ENCODE measurements at places on chromosomes 16 and 17.
A peak's percentile ranks its signal among the peaks of the same experiment; 100 is the strongest.

GRCh38 chr16:24433706-24434105 is 105.7 kb upstream of the RBBP6 start:
- DNase-seq, result no peak

DNA sequence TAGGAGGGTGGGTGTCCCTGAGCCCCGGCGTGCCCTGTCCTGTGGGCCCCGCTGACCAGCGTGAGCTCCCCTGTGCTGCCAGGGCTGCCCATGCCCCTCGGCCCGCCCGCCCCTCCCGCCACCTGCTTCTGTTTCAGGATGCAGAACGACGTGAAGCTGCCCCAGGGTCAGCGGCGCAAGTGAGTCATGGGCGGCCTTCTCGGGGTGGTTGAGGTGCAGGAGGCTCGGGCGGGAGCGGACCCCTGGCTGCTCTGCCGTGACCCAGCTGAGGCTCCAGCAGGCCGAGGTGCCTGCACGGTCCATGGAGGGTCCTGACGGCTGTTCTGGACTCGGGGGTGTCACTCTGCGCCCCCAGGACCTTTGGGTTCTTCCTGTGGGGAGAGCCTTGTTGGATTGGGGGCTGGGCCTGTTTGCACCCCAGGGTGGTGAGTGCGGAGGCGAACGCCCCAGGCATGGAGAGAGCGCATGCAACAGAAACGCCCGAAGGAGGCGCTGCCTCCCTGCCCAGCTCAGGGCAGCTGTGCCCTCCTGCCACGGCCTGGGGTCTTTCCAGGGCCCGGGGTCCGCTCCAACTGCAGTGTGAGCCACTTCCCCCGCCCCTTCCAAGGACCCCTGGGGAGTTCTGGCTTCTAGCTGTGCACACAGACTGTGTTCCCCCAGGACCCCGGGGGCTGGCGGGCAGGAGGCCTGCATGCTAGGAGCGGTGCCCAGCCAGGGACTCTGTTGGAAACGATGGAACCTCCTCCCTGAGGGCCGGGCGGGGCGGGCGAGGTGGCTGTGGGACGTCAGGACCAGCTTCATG is 4.0 kb downstream of the SLC25A10 start:
- DNase-seq, result no peak

- no peak for DNase-seq
These were observed 4.7 kb downstream of the SLC12A3 start for GRCh38 chr16:56869513-56870275.

DNA sequence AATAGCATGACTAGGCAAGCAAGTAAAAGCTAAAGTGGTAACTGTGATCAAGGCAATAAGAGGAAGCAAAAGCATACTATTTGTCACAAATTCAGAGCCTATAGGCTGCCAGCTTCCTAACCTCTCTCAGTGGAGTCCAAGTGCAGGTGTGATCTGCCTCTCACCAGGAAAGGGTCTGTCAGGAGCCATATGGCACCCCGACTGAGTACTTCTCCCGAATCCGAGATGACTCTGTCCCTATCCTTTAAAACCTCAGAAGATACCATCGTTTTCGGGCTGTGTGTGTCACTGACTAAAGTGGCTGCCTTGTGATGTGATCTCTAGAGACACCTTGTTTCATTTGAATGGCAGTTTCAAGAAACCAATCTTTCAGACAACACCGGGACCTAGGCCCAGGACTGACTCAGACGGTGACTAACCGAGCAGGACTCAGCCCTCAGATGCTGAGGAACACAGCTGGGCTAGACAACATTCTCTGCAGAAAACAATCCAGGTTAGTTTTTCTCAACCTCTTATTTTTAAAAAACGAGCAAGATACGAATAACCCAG is 63.6 kb downstream of the SMG6 start:
- no peak for DNase-seq

DNA sequence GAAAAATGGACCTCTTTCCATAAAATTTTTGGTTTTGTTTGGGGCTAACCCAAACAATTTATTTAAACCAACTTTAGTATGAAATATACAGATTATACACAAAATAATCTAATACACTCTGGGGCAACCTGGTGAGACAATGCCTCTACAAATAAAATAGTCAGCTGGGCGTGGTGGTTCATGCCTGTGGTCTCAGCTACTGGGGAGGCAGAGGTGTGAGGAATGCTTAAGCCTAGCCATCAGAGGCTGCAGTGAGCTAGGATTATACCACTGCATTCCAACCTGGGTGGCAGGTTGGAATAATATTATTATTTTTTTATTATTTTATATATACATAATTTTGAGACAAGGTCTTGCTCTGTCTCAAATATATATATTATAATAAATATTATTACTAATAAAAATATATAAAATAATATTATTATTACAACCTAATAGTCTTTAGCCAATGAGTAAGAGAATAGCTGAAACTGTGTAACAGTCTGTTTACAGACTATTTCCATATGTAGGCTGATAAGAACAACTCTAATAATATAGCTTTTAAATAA is 50.5 kb downstream of the GLG1 start:
- no peak for DNase-seq

- no peak for DNase-seq
These were observed 204.9 kb downstream of the C16orf78 start for GRCh38 chr16:49578435-49579024.

GRCh38 chr16:10931134-10931533 is 11.1 kb downstream of the DEXI start:
- DNase-seq, result no peak

DNA sequence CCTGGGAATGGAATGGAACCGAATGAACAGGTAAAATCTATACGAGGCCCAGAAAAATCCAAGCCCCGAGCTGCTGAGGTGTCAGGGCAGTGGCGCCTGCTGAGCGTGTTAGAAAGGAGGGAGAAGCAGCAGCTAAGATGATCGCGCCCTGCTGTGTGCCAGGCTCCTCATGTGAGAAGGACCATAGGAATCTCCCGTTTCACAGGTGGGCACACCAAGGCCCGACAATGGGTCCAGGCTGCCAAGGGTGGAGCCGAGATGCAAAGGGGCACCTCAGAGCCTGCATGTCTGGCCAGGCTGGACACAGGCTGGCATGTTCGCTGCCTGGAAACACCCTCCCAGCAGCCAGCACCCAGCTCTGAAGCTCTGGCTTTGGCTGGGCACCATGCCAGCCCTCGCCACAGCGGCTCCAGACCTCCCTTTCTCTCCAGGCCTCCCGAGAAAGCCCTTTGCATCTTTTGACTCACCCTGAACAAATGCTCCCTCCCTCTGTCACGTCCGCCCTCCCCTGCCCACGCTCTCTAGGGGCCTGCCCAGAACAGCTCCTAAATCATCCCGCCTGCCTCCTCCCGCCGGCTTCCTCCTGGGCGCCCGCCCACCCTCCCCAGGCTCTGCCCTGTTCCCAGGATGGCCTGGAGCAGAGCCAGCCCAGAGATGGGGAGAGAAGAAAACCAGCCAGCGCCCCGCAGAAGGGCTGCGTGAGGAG is 217.8 kb upstream of the GSE1 start:
- no peak for DNase-seq

- peak; percentile 35 for DNase-seq
These were observed 9.5 kb downstream of the ACSF3 start for GRCh38 chr16:89103156-89103555.

DNA sequence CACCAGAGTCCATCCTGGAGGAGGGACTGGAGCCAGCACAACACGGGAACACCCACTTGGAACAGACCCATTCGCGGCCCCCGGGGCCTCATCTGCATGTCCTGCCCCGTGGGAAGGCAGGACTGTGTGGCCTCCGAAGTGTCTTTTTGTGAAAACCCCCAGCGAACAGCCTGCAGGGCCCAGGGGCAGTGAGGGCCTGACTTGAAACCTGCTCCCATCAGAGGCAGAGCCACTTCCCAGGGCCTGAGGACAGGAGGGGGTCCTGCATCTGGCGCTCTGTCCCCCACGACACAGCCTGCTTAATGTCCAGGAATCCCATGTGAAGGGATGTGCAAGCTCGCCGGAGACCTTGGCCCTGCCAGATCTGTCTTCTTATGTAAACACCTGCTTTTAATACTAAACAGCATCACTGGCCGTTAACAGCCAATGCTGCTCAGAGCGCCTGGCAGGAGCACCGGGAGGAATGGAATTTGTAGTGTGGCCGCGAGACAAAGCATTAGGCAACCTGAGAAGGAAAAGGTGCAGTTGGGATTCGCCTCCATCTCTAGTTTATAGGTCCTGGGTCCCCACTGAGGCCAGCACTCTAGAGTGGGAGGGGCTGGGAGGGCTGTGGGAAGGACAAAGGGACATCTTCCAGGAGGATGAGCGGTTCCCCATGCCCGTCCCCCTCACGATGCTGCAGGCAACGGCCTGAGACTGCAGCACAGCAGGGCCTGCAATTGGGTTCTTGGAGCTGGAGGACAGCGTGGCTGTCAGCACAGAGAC is 9.6 kb upstream of the EVPL start:
- DNase-seq, result no peak

- DNase-seq, result no peak
These were observed 7.1 kb upstream of the MPP2 start for GRCh38 chr17:43914451-43914850.

GRCh38 chr17:36089888-36090836 is at the start of gene CCL3:
CCL3 (minus strand) TSS chr17:36090143; CDS start chr17:36090058, 85 bp downstream.
- no peak for DNase-seq

DNA sequence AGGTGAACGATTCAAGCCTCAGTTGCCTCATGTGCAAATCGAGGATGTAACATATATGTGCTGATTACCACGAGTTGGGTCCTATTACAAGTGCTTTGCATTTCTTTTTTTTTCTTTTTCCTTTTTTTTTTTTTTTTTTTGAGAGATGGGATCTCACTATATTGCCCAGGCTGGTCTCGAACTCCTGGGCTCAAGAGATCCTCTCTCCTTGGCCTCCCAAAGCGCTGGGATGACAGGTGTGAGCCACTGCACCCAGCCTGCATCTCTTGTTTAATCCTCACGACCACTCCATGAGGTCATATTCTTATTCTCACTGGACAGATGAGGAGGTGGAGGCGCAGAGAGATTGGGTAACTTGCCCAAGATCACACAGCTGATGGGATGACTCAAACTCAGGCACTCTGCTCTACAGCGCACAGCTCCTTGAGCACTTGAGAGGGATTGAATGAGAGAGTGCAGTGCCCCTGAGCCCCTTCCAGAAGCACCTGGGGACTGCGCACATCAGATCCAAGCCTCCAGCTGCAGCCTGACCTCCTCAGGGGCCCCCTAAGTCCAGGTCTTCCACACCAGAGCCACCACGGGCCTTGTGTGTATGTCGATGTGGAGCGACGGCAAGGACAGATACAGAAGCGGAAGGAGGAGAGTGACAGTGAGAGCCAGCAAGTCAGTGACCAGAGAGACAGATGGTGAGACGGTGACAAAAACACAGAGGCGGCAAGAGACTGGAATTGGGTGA is 4.9 kb downstream of the STX1B start:
- DNase-seq, result no peak

DNA sequence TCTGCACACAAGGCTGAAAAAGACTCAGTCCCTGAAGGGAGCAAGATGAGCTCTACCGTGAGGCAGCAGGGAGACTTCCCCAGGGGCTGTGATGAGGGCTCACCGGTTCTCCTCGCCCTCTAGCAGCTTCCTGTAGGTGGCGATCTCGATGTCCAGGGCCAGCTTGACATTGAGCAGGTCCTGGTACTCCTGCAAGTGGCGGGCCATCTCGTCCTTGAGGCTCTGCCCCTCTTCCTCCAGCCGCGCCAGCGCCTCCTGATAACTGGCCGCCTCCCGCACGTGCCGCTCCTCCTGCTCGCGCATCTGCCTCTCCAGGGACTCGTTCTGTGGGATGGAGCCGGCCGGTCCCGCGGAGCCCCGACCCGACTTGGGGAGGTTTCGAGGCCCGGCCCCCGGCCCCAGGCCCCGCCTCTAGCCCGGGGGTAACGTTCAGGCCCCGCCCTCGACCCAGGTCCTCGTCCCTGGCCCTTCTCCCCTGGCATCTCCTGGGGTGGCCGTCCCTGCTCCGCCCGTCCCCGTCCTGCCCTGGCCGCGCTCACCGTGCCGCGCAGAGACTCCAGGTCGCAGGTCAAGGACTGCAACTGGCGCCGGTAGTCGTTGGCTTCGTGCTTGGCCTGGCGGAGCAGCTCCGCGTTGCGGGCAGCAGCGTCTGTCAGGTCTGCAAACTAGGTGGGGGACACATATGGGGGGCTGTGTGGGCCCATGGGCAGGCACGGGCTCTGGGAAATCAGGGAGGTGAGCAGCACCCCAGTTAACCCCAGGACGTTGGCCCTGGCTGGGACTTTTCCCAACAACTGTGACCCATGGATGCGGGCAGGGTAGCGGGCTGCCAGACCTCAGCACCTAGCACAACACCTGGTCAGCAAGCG is 3.9 kb downstream of the GFAP start:
- DNase-seq, result no peak

GRCh38 chr17:50361561-50362480 is 11.2 kb downstream of the MRPL27 start:
- peak; percentile 84 for DNase-seq

GRCh38 chr17:50355701-50356341 is 9.9 kb downstream of the XYLT2 start:
- no peak for DNase-seq

GRCh38 chr17:64470625-64471024 is 21.7 kb downstream of the MILR1 start:
- no peak for DNase-seq

GRCh38 chr16:47323241-47323640 is 137.6 kb downstream of the ITFG1 start:
- DNase-seq, result no peak

GRCh38 chr16:23452221-23452571 is 793 bp downstream of the COG7 start:
- no peak for DNase-seq

GRCh38 chr16:16857012-16857411 is 478.1 kb downstream of the NPIPA7 start:
- DNase-seq, result no peak

DNA sequence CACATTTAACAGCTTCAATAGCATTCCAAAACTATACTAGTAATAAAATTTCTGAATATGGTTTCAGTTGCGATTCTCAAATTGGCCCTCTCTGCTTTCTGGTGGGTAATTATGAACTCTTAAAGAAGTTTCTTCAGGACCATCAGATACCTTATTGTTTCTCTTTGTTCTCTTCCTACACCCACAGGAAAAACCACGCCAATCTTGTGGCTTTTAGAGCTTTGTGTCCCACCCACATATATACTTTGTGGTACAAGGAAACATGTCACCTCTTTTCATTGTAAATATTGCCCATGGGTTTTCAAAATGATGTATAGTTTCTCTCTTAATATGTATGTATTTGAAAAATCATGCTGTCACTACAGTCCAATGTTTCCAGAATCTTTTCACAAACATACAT is 12.1 kb downstream of the ABCA9 start:
- DNase-seq, result no peak

GRCh38 chr17:14152721-14153120 is 83.4 kb downstream of the COX10 start:
- no peak for DNase-seq

- no peak for DNase-seq
These were observed 19.7 kb upstream of the SHISA9 start for GRCh38 chr16:12881740-12882139.

GRCh38 chr17:28858801-28859355 is 4.1 kb downstream of the ERAL1 start:
- no peak for DNase-seq

GRCh38 chr16:657487-657886 is 8.3 kb downstream of the WDR90 start:
- DNase-seq, result no peak

DNA sequence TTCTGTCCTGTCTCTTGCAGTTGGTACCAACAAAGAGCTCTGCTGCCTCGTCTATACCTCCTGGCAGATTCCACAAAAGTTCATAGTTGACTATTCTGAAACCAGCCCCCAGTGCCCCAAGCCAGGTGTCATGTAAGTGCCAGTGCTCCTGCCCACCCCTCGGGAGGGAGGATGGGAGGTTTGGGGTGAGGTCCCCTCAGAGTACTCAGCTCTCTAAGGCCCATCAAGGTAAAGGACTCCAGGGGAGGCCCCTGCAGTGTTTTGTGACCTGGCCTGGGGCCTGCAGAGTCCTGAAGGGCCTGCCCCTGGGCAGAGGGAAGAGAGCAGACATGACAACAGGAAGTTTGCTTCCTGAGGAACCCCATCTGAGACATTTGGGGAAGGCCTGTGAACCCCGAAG is 6.4 kb downstream of the CCL18 start:
- no peak for DNase-seq

All from posterior cingulate gyrus (tissue), 11 donors.